Astrocyte of the spinal cord (primary cell): ENCODE measurements at places on chromosomes 3 and 15.

- peak; percentile 55 for DNase-seq
Observed at GRCh38 chr15:73922186-73923151, 3.8 kb upstream of the LOXL1 start.

DNA sequence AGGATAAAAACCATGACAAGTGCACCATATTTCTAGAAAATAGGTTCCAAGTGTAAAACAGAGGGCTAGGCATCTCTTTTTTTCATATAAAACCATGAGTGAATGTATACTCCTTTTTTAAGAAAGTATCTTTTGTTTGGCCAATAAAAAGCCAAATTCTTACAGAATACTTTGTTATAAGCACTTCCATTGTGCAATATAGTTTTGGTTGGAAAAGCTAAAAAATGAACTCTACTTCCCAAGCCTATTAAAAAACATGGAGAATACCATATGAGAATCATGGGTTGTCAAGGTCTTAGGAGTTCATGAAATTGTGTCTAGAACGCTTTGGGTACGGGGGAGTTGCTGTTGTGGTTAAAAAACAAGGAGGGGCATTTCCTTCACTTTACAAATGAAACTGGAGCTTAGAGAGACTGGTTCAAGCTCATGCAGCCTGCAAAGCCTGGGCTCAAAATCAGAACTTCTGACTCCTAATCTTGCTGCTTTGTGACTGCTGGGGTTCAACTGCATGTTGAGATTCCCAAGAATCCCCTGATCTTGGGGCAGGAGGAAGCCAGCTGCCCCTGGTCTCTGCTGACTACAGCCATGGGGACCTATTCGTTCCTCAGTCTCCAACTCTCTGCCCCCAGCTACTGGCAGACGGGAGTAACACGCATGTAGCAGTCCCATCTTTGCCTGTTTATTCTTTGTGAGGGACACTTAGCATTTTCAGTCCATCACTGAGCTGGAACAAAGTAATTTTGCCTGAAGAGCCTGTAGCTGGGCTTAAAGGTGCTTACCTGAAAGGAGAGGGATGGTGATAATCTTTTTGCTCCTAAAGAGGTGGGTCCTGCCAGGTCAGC is 229.1 kb downstream of the CHST2 start:
- no peak for DNase-seq

GRCh38 chr15:41561777-41562145 is 2.7 kb downstream of the TYRO3 start:
- DNase-seq: peak; percentile 72

DNA sequence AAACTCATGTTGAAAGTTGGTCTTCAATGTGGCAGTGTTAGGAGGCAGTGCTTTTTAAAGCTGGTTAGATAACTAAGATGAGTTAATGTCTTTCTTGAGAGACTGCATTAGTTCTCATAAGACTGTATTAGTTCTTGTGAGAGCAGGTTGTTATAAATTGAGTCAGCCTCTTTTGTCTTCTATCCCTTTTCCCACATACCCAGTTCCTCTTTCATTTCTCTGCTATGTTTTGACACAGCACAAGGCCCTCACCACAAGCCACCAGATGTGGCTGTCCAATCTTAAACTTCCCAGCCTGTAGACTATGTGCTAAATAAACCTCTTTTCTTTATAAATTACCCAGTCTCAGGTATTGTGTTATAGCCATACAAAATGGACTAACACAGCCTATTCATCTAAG is 94.6 kb upstream of the SNTN start:
- no peak for DNase-seq

DNA sequence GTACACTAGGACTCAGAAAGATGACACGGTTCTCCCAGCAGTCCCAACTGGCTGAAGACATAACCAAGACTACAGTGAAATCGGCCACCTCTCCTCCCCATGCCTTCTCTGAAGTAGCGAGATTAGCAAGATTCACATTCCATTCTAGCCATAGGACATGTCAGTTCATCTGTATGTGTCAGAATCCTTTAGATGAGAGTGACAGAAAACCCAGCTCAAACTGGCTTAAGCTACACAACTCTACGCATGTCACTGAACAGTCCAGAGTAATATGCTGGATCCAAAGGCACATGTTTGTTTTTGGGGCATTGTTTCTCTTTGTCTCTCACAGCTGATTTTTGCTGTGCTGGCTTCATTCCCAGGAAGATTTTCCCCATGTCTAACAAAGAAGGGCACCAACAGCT is 75.8 kb downstream of the RARB start:
- no peak for DNase-seq

DNA sequence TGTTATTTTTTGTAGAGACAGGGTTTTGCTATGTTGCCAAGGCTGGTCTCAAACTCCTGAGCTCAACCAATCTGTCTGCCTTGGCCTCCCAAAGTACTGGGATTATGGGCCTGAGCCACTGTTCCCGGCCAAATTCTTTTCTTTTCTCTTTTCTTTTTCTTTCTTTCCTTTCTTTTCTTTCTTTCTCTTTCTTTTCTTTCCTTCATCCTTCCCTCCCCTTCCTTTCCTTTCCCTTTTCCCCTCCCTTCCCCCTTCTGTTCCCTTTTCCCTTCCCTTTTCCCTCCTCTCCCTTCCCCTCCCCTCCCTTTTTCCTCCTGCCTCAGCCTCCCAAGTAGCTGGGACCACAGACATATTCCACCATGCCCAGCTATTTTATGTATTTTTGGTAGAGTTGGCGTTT is 3.1 kb upstream of the ARF4 start:
- no peak for DNase-seq

- no peak for DNase-seq
Observed at GRCh38 chr3:129016720-129017483, 15.8 kb downstream of the EFCC1 start.

- no peak for DNase-seq
Observed at GRCh38 chr3:43728947-43729346, 38.2 kb downstream of the ABHD5 start.
